Muscle of back (tissue), 13 donors: ENCODE measurements at places on chromosomes 3 and 15.

DNA sequence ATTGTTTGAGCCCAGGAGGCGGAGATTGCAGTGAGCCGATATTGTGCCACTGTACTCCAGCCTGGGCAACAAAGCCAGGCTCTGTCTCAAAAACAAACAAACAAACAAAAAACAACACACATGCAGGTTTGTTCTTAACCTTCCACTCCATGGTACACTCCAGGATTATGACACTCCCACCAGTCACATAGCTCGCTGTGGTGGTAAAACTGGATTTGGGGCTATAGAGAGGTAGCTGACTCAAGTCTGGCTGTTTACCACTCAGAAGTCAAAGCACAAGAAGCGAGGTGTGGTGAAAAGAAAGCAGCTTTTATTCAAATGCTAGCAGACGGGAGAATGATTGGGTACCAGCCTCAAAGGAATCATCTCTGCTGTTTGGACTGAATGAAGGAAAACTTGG is 49.0 kb upstream of the SIAH2 start:
- no peak for DNase-seq

GRCh38 chr3:189117087-189117486 is 54.7 kb upstream of the TPRG1 start:
- no peak for DNase-seq

- DNase-seq = no peak
Observed at GRCh38 chr15:37124331-37124730, 24.0 kb upstream of the MEIS2 start.

- DNase-seq = no peak
Observed at GRCh38 chr3:194741916-194742315, 56.2 kb downstream of the FAM43A start.

- DNase-seq = peak; percentile 58
Observed at GRCh38 chr3:152319831-152320617, 51.3 kb downstream of the MBNL1 start.

- no peak for DNase-seq
Observed at GRCh38 chr15:79450648-79451047, 18.5 kb downstream of the MINAR1 start.

GRCh38 chr3:43148033-43148432 is 42.2 kb upstream of the POMGNT2 start:
- no peak for DNase-seq

DNA sequence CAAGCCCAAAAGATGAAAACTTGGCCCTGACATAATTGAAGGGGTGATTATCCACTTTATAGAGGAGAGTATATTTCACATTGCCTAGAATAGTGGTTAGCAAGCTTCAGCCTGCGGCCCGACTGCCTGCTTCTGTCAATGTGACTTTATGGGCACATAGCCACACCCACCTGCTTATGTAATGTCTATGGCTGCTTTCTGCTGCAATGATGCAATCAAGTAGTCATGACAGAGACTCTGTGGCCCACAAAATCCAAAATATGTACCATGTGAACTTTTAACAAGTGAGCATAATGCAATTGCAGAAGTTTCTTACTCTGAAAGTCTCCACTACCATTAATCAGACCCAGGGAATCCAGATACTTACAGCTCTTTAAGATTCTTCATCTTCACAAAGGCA is 103.1 kb downstream of the LRIG1 start:
- DNase-seq = no peak

DNA sequence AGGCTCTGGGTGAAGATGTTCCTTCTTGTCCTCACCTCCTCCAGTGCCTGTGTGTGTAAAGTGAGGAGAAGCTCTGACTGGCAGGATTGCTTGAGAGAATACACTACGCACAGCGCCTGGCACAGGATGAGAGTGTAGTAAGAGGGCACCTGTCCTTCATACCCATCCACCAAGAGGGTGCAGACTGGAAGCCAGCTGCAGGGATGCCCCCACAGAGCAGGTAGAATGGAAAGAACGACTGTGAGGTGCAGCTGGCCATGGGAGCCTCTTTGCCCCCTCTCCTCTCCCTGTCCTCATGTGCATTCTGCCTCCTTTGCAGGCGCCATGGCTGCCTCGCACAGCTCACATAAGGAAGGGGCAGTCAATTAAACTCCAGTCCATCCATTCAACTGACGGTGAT is 12.3 kb downstream of the FBXL22 start:
- no peak for DNase-seq

DNA sequence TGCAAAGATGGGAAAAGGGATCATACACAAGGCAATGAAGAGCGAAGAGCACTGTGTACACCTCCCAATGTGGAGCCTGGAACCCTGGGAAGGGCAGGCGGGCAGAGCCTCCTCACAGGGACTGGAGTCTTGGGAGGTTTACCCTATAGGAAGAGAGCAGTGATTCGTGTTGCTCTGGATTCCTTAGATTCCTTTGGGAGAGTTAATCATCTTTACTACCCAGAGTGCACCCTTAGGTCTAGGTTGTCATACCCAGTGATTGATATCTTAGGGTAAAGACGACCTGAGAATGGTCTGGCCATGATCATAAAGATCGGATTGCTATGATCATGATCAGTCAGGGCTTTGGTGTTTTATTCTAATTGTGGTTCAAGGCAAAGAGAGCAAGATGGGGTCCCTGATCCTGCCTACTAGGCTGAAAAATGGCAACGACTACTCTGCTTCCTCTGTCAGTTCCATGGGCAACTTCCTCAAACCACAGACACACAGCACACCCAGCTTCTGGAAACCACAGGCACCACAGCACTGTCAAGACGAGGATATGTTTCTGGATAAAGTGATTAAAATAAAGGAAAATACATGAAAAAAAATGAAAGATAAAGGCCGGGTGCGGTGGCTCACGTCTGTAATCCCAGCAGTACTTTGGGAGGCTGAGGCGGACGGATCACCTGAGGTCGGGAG is 20.4 kb upstream of the MAP6D1 start:
- DNase-seq = no peak

DNA sequence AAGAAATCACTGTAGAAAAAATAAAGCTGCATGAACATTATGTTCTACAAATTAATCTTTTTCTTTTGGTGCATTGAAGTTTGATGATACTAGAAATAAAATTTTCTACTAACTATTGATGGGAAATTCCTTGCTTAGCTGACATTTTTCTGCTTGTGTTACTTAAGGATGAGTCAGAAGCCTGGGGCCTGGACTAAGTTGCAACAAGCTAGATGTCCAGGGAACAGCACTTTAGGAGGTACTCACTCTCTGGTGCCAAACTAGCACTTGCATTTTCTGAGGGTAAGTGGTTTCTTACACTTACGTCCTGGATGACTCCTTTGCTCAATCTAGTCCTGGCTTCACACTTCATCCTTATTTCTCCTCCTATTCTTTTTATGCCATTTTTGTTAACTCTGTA is 945.1 kb downstream of the IGSF11 start:
- DNase-seq = no peak

- DNase-seq = no peak
Observed at GRCh38 chr15:46795685-46796084, 921.6 kb upstream of the SEMA6D start.

GRCh38 chr15:35986191-35986721 is 440.3 kb upstream of the DPH6 start:
- DNase-seq = peak; percentile 86

- DNase-seq = no peak
Observed at GRCh38 chr3:115667738-115668065, 44.4 kb downstream of the GAP43 start.

- DNase-seq = no peak
Observed at GRCh38 chr15:39195961-39196486, 384.9 kb upstream of the THBS1 start.

GRCh38 chr3:113496924-113497323 is 18.0 kb downstream of the SPICE1 start:
- DNase-seq = no peak

GRCh38 chr3:108546247-108546646 is 35.9 kb upstream of the MYH15 start:
- DNase-seq = no peak

DNA sequence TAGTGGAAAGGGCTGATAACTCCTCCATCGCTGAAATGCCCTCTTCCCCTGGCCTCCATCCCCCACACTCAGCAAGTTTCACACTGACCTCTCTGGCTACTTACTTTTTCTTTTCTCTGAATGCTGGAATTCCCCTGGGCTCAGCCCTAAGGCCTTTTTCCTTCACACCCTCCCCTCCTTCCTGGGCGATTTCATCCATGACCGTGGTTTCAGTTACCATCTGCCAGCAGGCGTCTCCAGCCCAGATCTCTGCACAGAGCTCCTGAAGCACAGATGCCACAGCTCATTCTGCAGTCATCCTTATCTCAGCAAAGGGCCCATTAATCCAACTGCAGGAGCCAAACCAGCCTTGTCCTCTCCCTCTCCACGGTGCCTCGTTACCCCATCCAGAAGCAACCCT is 114.0 kb downstream of the RFTN1 start:
- peak; percentile 49 for DNase-seq

DNA sequence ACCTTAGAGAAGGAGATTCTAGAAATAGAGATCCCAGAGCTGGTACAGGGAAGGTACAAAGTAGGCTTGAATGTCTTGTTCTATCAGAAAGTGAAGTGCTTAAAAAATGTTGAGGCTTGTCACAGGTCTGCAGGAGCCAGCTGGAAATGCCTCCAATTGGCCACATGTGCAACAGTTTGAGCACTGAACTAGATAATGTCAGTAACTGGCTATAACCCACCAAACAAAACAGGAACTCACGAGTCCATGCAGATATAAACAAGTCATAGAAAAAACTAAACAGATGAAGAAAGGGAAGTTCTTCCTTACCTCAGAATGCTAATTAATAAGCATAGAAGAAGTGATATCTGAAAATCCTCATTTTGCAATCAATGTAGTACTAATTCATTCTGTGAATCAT is 11.9 kb upstream of the TF start:
- DNase-seq = no peak

- no peak for DNase-seq
Observed at GRCh38 chr3:32352563-32352962, 39.1 kb upstream of the CMTM7 start.

DNA sequence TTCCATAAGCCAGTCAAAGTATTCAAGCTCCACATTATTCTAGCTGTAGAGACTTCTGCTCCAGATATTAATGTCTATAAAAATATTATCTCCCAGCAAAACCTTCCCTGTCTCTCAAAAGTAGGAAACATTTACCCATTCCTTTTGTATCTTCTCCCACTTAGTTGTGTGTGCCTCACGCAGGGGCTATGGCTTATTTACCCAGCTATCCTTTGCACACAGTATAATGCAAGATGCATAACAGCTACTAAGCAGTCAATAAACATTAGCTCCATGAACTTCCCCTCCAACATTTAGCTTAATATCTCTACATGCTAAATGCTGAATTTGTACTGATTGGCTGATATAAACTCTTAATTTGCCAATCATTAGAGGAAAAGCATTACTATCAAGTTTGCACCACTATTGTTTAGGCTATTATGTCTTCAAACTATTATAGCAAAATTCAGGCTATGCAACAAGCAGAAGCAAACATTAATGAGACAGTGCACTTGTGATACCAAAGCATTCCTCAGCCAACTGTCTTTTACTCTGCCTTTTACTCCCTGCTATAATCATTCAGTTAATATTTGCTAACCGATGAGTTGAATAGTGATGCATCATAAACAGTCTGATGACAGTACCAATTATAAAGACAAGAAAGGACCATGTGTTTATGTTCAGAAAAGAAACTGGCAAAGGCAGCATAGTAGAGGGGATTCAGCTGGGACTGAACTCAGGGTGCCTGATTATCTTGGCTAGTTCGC is 81.2 kb downstream of the PLCH1 start:
- no peak for DNase-seq

DNA sequence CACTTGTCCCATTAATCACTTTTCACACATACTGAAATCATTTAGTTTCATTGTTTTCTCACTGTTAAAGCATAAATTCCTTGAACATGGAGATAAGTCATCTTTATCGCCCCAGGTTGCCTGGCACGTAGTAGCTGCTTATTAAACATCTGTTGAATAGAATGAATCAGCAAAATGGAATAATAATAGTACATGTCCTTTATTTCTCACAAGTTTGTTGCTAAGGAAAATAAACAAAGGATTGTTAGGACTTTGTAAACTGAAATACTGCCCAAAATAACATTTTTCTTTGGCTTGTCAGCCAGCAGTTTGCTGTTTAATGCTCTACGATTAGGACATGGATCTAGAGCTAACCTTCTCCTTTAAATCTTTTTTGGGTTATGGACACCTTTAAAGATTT is 17.9 kb downstream of the SLC35A5 start:
- no peak for DNase-seq

DNA sequence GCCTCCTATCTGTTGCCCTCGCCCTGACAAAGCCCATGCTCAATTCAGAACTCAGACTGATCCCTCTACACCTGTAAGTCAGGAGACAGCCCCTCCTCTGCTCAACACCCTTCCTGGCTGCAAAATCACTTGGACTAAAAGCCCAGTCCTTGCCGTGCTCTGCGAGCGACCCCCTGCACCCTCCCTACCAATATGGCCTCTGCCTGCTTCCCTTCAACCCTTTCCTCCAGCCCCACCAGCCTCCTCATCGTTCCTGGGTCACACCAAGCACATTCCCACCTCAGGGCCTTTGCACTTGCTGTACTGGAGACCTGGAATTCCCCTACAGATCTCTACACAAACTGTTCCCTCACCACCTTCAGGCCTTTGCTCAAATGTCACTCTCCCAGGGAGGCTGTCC is 5.2 kb upstream of the SSUH2 start:
- no peak for DNase-seq

DNA sequence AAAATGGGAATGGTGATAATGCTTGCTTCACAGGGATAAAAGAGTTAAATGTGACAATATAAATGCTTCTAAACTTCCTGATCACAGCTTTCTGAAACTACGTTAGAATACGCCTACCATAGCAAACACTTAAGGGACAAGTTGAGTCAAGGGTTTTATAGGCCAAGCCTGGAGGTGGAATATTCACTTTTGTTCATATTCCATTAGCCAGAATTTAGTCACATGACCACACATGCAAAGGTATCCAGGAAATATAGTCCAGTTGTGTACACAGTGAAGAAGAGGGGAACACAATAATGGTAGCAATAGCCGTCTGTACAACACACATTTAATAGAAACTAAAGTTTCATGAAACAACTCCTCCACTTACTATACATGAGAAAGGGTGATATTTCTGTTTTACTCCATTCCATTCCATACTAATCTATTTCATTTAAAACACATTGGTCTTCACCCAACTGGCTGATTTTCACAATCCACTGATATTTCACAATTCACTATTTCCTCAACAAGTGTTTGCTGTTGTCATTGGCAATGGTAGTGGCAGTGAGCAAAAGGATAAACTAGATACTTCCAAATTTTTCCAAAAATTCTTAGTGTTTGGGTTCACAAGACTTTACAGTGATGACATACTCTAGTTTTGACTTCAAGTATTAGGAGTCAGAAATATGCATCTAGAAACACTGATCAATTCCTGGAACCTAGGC is 270.9 kb downstream of the ERC2 start:
- DNase-seq = peak; percentile 33
